ENCODE measurements at places on chromosomes 3 and 15.
A peak's percentile ranks its signal among the peaks of the same experiment; 100 is the strongest.

DNA sequence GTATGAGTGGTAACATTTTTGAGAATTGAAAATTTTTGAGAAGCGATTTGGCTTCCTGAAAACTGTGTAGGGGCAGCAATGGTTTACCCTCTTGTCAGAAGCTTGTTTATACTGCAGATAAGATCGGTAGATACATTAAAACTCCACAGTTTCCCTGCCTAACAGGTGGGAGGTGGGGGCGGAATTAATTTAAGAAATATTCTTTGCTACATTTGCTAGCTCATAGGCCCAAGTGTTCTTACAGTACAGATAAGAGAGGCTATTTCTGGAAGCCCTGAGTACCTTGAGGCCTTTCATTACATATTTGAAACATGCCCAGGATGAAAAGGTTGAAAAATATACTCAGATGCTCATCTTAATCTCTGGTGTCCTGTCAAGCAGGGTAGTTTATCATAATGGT is 285.5 kb downstream of the UBE2E2 start:
- DNase-seq = no peak
- H3K27me3 ChIP-seq = no peaks in the 10 kb centered on the region
- H3K36me3 ChIP-seq = peaks cover 2% of the 10 kb centered on the region
- no peak overlapping the region for H3K27ac ChIP-seq
- no peaks in the 10 kb centered on the region for H3K4me1 ChIP-seq
- H3K4me3 ChIP-seq = no peak overlapping the region

- no peaks in the 10 kb centered on the region for H3K36me3 ChIP-seq
- H3K27me3 ChIP-seq = no peaks in the 10 kb centered on the region
- DNase-seq = no peak
- peaks cover 51% of the 10 kb centered on the region for H3K4me1 ChIP-seq
Measured at GRCh38 chr3:185822221-185823000, 2.4 kb downstream of the IGF2BP2 start.

DNA sequence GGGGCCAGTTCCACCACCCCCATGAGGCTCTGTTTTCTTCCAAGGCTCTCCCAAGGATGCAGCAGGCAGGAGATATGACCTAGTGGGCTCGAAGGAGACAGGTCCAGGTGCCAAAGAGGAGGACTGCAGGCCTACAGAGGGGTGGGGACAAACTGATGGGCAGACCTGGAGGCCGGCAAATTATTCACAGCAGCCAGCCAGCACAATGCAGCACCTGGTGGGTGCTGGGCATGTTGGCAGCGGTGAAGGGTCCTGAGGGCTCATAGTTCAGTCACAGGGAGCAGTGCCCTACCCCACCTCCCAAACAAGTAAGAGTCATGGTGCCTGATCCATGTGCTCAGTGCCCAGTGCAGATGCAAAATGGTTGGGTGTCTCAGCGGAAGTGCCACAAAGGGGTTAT is 171.7 kb downstream of the ABHD5 start:
- no peaks in the 10 kb centered on the region for H3K4me1 ChIP-seq
- H3K27ac ChIP-seq = no peak overlapping the region
- DNase-seq = no peak

GRCh38 chr3:134985864-134986715 is 191.0 kb downstream of the EPHB1 start:
- H3K27ac ChIP-seq = no peak overlapping the region
- H3K4me3 ChIP-seq = no peak overlapping the region
- H3K4me1 ChIP-seq = no peaks in the 10 kb centered on the region
- DNase-seq = no peak

GRCh38 chr15:29208352-29208751 is 61.3 kb downstream of the NSMCE3 start:
- H3K36me3 ChIP-seq = no peaks in the 10 kb centered on the region
- H3K4me3 ChIP-seq = no peak overlapping the region
- peak; percentile 7 for DNase-seq
- H3K27me3 ChIP-seq = peaks cover 5% of the 10 kb centered on the region
- no peaks in the 10 kb centered on the region for H3K4me1 ChIP-seq
- H3K27ac ChIP-seq = no peak overlapping the region

- no peaks in the 10 kb centered on the region for H3K36me3 ChIP-seq
- H3K27me3 ChIP-seq = no peaks in the 10 kb centered on the region
- no peak overlapping the region for H3K4me3 ChIP-seq
Measured at GRCh38 chr15:52716536-52716935, 37.3 kb upstream of the ATOSA start.

DNA sequence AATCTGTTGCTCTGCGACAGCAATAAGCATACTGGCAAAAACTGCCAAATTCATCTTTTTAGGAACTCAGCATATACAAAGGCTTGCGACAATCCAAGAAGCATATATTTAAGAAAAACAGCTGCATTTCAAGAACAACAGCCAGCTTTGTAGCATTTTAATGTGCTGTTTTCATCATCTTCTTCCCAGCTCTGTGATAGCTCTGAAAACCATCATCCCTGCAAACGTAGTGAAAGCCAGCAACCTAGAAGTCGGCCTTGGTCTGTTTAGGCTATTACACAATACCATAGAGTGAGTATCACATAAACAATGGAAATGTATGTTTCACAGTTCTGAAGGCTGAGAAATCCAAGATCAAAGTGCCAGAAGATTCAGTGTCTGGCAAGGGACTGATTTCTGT is 187.5 kb downstream of the NAALADL2 start:
- H3K27ac ChIP-seq = no peak overlapping the region
- no peak overlapping the region for H3K4me3 ChIP-seq
- no peaks in the 10 kb centered on the region for H3K36me3 ChIP-seq
- H3K4me1 ChIP-seq = no peaks in the 10 kb centered on the region
- H3K27me3 ChIP-seq = no peaks in the 10 kb centered on the region

DNA sequence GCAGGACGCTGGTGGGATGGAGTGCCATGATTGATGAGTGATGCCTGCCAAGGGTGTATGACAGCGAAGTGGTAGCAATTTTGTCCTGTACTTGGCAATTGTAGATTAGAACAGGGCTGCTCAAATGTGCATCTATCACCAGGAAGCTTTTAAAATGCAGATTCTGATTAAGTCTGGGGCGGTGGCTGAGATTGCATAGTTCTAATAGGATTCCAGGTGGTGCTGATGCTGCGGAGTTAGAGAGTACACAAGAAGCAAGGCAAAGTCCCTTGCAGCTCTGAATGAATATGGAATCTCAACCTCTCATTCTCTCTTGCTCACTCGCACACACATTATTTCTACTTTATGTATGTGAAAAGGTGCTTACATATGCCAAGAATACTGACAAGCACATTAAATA is 670.4 kb downstream of the FHIT start:
- no peak for DNase-seq
- H3K4me1 ChIP-seq = no peaks in the 10 kb centered on the region
- H3K27ac ChIP-seq = no peak overlapping the region
- no peaks in the 10 kb centered on the region for H3K27me3 ChIP-seq
- H3K4me3 ChIP-seq = no peak overlapping the region
- H3K36me3 ChIP-seq = no peaks in the 10 kb centered on the region

- no peak overlapping the region for H3K27ac ChIP-seq
- peaks cover 2% of the 10 kb centered on the region for H3K4me1 ChIP-seq
- H3K27me3 ChIP-seq = no peaks in the 10 kb centered on the region
- peak; percentile 41 for DNase-seq
- H3K36me3 ChIP-seq = no peaks in the 10 kb centered on the region
Measured at GRCh38 chr3:18766974-18767373, 341.8 kb upstream of the SATB1 start.

- H3K36me3 ChIP-seq = no peaks in the 10 kb centered on the region
- no peak overlapping the region for H3K4me3 ChIP-seq
- no peak overlapping the region for H3K27ac ChIP-seq
- no peaks in the 10 kb centered on the region for H3K4me1 ChIP-seq
Measured at GRCh38 chr3:119069725-119070124, 35.1 kb upstream of the IGSF11 start.

GRCh38 chr3:113629584-113630421 is 66.6 kb downstream of the USF3 start:
- H3K27ac ChIP-seq = no peak overlapping the region
- no peak overlapping the region for H3K4me3 ChIP-seq
- H3K36me3 ChIP-seq = peaks cover 17% of the 10 kb centered on the region
- peaks cover 20% of the 10 kb centered on the region for H3K4me1 ChIP-seq
- no peaks in the 10 kb centered on the region for H3K27me3 ChIP-seq

GRCh38 chr3:31891876-31892455 is 89.1 kb downstream of the OSBPL10 start:
- no peaks in the 10 kb centered on the region for H3K36me3 ChIP-seq
- no peak overlapping the region for H3K4me3 ChIP-seq
- H3K4me1 ChIP-seq = no peaks in the 10 kb centered on the region
- no peak overlapping the region for H3K27ac ChIP-seq
- no peak for DNase-seq
- no peaks in the 10 kb centered on the region for H3K27me3 ChIP-seq

- peak; percentile 58 for DNase-seq
- H3K4me3 ChIP-seq = no peak overlapping the region
- H3K36me3 ChIP-seq = no peaks in the 10 kb centered on the region
- H3K27ac ChIP-seq = no peak overlapping the region
Measured at GRCh38 chr3:192957441-192958021, 39.9 kb upstream of the MB21D2 start.

DNA sequence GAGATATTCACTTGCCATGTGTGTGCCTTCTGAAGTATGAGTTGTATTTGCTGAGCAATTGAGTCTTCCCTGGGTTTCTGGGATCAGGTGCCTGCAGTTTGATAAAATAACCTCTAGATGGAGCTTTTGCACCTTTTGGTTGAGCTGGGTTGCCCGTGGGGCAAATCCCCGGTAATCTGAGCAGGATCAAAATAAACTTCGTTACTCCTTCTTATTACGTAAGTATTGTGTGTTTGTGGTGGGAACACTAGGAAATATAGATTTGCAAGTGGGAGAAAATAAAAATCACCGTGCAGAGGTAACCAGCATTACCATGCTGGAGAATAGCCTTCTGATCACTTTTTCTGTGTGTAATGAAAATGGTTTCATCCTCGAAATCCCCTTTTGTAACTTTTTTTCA is 277.4 kb upstream of the NR2E3 start:
- peaks cover 5% of the 10 kb centered on the region for H3K4me1 ChIP-seq
- DNase-seq = no peak

- no peaks in the 10 kb centered on the region for H3K4me1 ChIP-seq
- H3K27me3 ChIP-seq = peaks cover 2% of the 10 kb centered on the region
- no peaks in the 10 kb centered on the region for H3K36me3 ChIP-seq
Measured at GRCh38 chr3:55521064-55521737, 34.1 kb upstream of the WNT5A start.

DNA sequence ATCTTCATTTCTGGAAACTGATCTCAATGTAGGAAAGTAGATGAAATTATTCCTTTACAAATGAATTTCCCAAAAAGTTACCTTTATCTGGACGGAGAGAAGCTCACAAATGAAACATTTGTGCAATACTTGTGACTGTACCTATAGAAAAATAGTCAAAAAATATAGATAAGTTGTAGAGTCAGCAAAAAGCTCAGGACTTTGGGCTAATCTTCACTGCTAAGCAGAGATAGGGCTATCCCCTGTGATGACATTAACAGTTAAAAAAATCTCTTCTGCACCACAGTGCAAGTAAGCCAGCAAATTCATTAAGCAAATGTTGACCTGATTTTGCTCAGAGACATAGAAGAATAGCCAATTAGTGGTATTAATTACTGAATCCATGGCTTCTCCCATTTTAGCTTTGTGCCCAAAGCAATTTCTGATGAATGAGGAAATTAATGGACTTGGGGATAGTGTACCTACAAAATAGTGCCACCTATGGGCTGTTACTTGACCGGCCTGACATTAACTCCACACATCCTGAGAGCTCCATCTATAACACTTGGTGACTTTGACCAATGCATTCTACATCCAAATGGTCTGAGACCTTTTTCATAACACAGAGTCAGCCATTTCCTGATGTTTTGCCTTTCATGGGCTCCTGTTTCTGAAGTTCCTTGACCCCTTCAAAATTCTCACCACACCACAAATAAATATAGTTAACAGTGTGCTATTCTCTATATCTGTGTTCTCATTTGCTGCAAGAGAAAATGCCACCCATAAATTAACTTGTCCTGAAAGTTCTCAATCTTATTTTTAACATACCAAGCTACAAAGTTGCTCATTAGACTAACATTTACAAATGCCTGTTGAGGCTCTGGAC is 105.0 kb downstream of the SSR3 start:
- no peaks in the 10 kb centered on the region for H3K4me1 ChIP-seq
- H3K4me3 ChIP-seq = no peak overlapping the region
- no peaks in the 10 kb centered on the region for H3K36me3 ChIP-seq
- peak; percentile 39 for DNase-seq

DNA sequence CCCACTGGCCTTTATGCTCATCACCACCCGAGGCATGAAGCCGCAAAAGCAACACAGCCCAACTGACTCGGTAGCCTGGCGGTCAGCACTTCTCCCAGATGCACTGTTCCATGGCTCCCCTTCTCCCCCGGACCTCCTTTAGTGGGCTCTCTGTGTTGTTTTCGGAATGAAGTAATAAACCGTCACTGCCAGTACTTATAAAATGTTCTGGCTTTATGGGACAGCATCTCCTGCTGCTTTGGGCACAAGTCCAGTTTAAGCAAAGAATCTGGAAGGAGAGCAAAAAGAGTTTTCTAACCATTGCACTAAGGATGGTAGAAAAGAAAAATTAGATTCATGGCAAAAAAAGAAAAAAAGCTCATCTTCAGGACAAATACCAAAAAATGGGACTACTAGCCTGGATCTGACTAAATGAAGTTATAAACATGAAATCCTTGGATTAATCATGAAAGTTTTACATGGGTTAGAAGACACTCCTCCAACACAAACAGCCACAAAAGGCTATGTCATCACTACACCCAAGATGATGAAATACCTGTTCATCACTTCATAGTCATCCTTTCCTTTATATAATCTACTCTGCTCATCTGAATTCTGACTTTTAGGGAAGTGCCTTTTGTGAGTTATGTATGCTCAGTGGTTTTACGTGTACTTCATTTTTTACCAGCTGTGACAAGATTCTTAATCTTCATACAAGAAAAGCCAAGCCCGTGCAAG is 89.5 kb upstream of the UBE2E2 start:
- H3K36me3 ChIP-seq = no peaks in the 10 kb centered on the region
- H3K4me3 ChIP-seq = no peak overlapping the region
- peak; percentile 93 for DNase-seq
- H3K4me1 ChIP-seq = peaks cover 14% of the 10 kb centered on the region
- H3K27me3 ChIP-seq = no peaks in the 10 kb centered on the region
- no peak overlapping the region for H3K27ac ChIP-seq

GRCh38 chr15:48520376-48521155 is 124.9 kb downstream of the FBN1 start:
- H3K36me3 ChIP-seq = peaks cover 6% of the 10 kb centered on the region
- H3K4me3 ChIP-seq = no peak overlapping the region
- DNase-seq = no peak
- no peaks in the 10 kb centered on the region for H3K27me3 ChIP-seq
- no peaks in the 10 kb centered on the region for H3K4me1 ChIP-seq
- no peak overlapping the region for H3K27ac ChIP-seq

- DNase-seq = no peak
- H3K4me1 ChIP-seq = no peaks in the 10 kb centered on the region
- peaks cover 12% of the 10 kb centered on the region for H3K27me3 ChIP-seq
- no peak overlapping the region for H3K27ac ChIP-seq
- no peaks in the 10 kb centered on the region for H3K36me3 ChIP-seq
Measured at GRCh38 chr3:139716908-139717485, 39.2 kb upstream of the NMNAT3 start.

DNA sequence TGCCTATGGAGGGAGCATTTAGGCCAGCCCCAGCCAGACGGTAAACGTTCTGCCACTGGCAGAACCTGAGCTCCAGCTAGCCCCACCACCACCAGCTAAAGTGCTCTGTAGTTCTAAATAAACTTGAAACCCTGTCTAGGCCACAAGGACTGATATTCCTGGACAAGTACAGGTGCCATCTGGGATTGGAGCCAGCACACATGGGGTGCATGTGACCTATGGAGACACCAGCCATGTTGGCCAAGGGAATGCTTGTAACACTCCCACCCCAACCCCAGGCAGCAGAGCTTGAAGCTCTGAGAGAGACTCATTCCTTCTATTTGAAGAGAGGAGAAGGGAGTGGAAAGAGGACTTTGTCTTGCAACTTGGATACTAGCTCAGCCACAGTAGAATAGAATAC is 284.5 kb upstream of the DCBLD2 start:
- H3K36me3 ChIP-seq = no peaks in the 10 kb centered on the region
- H3K27me3 ChIP-seq = no peaks in the 10 kb centered on the region
- DNase-seq = no peak
- H3K27ac ChIP-seq = no peak overlapping the region
- no peak overlapping the region for H3K4me3 ChIP-seq

All from common myeloid progenitor, CD34-positive (primary cell).